ENCODE measurements at places on chromosomes 11 and 22.

DNA sequence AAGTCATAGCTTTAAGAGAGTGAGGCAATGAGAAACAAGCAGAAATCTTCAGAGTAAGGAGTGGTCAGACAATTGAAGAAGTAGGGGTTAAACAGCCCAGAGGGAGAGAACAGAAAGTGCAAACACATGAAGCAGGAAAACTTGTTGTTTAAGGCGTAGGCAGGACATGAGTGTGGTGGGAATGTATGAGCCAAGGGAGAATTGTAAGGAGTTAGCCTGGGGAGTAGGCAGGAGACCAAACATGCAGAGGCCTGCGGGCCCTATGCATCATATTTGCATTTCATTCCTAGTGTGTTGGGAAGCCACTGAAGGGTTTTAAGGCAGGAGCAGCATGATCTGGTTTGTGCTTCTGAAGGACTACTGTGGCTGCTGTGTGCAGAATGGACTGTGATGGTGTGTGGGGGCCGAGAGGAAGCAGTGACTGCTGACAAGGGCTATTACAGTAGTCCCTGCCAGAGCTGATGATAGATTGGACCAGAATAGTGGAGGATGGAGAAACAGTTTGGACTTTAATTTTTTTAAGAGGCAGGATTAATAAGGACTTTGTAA lies 179.9 kb upstream of the C11orf87 start:
- no peak for DNase-seq

GRCh38 chr11:75246006-75246670 lies 5.6 kb downstream of the TPBGL start:
- no peak for DNase-seq

DNA sequence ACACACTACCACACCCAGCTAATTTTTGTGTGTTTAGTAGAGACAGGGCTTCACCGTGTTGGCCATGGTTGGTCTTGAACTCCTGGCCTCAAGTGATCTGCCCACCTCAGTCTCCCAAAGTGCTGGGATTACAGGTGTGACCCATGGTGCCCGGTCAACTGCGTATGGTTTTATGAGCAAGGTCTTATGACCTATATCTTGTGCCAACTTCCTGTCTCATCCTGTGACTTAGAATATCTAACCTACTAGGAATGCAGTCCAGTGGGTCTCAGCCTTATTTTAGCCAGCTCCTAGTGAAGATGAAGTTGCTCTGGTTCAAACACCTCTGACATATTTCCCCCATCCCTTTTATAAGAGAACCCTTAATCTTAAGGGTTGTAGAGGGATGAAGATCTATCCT lies 66.1 kb upstream of the OR5AN1 start:
- no peak for DNase-seq

DNA sequence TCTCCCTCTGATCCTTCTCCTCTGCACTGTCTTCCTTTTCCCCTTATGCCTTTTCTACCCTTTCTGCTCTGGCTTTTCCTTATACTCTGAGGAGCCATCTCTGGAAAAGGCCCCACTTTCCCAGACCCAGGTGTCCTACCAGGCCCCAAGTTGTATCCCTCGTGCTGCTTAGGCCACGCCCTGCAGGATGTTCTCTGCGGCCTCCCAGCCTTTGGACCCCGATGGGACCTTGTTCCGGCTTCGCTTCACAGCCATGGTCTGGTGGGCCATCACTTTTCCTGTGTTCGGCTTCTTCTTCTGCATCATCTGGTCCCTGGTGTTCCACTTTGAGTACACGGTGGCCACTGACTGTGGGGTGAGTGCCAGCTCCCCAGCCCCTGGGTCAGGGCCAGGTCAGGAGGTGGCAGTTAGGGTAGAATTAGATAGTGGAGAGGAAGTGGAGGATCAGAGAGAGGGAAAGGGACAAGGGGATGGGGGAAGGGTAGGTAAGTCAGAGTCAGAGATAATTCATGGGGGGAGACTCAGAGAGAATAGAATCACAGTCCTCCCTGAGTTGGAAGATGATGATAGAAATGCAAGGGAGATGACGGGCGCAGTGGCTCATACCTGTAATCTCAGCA lies 8.9 kb downstream of the PGAP2 start:
- no peak for DNase-seq

Measured in activated CD8-positive, alpha-beta memory T cell treated with anti-CD3 and anti-CD28 coated beads for 48 hours (primary cell).